Activated CD4-positive, alpha-beta T cell treated with anti-CD3 and anti-CD28 coated beads for 24 hours (primary cell): ENCODE measurements at places on chromosomes 6 and 20.

GRCh38 chr20:45445805-45446562, 23.6 kb upstream of the WFDC2 start:
- DNase-seq, result no peak

DNA sequence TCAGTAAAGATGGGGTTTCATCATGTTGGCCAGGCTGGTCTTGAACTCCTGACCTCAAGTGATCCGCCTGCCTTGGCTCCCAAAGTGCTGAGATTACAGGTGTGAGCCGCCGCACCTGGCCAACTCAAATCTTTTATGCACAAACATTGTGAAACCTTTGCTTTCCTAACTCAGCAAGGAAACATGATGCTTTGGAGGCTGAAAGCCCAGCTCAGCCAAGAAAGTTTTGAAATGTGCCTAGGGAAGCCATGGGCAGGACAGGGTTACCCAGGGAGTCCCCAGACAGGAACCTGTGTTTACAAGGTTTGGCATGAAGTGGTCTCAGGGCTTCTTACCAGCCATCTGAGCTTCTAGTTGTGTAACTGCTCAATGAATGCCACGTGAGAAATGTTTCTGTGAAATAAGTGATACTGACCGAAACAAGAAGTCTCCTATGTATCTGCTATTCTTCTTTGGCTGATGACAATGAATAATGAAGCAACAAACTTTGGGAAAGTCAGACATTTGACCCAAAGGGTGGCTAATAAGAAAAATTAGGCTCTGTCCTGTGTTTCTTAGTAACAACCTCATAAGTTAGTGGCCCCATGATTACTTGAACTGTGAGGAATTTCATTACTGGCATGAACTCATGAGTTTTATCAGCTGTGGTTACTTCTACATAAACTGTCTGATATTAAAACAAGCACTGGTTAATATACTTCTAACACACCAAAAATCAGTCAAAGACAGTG, 163.5 kb downstream of the KIF6 start:
- no peak for DNase-seq

- DNase-seq, result no peak
These were observed 5.9 kb downstream of the SRSF12 start for GRCh38 chr6:89111933-89112332.

DNA sequence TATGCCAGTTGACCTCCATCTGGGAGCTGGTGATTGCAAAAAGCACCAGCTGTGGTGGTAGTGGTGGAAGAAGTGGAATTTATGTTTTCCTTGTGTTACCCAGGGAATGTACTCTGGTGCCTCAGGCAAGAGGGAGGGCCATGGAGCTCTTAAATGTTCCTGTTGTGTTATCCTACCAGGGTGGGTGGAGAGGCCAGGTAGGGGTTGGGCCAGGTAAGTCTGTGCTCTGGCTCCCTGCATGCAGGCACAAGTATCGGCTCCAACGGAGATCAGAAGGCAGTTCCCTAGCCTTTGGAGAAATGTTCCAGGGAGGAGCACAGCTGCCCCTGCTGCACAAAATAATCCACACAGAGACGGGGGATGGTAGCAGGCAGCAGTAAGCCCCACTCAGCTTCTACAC, 419.3 kb upstream of the EYS start:
- DNase-seq, result no peak

GRCh38 chr20:2746636-2747265, 53.7 kb downstream of the CPXM1 start:
- no peak for DNase-seq
